Globus pallidus (tissue), 1 donor: ENCODE measurements at places on chromosomes 7 and 10.

GRCh38 chr7:44971902-44972441, 6.8 kb downstream of the MYO1G start:
- DNase-seq: no peak

DNA sequence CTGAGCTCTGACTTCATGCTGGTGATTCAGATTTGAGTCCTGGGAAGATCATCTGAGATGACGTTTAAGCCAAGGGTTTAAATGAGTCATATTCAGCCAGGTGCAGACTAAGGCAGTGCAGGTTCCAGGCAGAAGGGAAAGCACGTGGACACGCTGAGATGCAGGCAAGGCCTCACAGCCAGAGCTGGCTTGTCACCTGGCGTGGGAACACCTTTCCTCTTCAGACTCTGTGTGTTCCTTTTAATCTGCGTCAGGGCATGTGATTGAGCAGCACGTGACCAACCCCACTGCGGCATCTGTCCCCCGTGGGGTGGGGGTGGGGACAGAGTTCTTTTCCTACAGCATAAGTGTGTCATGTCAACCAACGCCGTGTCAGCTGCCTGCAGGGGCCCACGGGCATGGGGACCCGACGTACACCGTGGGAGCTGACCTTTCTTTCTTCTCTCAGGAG, 10.7 kb upstream of the IDI2 start:
- no peak for DNase-seq

- no peak for DNase-seq
Observed at GRCh38 chr10:119516381-119517234, 25.9 kb downstream of the RGS10 start.

- no peak for DNase-seq
Observed at GRCh38 chr10:46326971-46327370, 40.2 kb downstream of the ANTXRL start.

DNA sequence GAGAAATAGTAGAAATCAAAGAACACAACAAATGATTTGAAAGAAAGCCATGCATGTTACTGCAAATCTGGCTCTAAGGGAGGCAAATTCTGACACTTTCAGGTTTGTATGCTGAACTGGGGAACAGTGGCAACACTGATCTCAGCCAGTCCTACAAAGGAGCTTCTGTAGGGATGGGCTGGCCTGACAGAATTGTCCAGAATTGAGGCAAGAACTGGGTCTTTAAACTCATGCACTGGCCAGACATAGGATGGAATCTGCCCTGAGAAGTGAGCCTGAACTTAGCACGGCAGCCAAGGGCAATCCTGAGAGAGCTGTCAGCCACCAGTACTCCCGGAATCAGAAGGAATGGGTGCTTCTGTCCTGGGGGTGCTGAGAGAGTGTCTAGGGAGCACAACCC, 70.9 kb upstream of the RAPGEF5 start:
- DNase-seq: peak; percentile 31

GRCh38 chr7:93890041-93890463, 501 bp downstream of the TFPI2 start:
- DNase-seq: no peak

GRCh38 chr10:97647556-97647955, 7.1 kb downstream of the PI4K2A start:
- no peak for DNase-seq

- peak; percentile 70 for DNase-seq
Observed at GRCh38 chr7:95045236-95045923, 138.0 kb downstream of the PPP1R9A start.

- no peak for DNase-seq
Observed at GRCh38 chr10:90924552-90924951, 3.7 kb upstream of the ANKRD1 start.

DNA sequence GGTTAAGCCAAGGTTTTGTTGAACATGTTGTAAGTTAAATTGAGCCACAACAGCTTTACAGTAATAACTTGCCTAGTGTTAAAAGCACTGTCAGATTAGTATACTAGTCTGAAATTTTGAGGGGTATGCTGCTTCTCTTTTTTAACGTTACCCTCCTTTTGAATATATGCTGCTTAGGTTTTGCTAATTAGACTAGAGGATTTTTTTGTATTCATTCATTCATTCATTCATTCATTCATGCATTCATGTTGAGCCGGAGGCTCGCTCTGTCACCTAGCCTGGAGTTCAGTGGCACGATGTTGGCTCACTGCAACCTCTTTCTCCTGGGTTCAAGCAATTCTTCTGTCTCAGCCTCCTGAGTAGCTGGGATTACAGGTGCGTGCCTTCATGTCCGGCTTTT, 24.7 kb downstream of the DNAJB6 start:
- no peak for DNase-seq

- no peak for DNase-seq
Observed at GRCh38 chr7:84258628-84259027, 64.0 kb upstream of the SEMA3A start.

- DNase-seq: no peak
Observed at GRCh38 chr10:78296785-78297184, 263.1 kb downstream of the RPS24 start.

GRCh38 chr10:21479570-21480315, 45.7 kb downstream of the SKIDA1 start:
- no peak for DNase-seq

DNA sequence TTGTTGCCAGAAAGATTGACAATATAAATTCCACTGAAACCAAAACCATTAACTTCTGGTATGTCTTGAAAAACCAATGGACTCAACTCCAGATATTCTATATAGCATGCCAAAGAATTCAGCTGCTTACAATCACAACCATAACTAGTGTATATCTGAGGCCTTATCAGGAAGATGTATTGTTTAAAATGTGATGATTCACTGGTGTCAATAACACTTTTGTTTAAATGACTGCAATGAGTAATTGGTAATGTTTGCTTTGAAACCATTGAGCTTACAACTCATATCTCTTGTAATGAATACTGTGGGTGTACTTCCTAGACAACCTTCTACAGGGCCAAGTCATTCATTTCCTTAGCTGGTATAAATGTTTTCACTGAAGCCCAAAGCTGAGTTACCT, 727.9 kb upstream of the KCND2 start:
- DNase-seq: no peak

GRCh38 chr7:111368381-111369065, 193.8 kb downstream of the IMMP2L start:
- DNase-seq: no peak

GRCh38 chr7:117148971-117149370, 173.9 kb downstream of the WNT2 start:
- DNase-seq: no peak

DNA sequence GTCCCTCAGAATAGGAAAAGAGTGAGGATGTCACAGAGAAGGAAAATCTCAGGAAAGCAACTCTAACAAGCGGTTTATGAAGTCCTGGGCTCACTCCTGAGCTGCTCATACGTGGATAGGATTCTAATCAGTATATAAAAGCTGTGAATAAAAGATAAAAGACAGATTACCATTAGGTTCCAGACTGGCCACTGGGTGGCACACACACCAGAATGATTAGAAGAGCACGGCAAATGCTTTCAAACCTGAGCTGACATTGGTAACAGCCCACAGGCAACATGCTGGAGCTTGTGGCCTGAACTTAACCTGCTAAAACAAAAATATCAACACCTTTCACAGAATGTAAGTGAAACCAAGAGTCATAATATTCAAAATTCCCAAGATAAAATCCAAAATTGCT, 370.8 kb downstream of the GRID1 start:
- peak; percentile 64 for DNase-seq

DNA sequence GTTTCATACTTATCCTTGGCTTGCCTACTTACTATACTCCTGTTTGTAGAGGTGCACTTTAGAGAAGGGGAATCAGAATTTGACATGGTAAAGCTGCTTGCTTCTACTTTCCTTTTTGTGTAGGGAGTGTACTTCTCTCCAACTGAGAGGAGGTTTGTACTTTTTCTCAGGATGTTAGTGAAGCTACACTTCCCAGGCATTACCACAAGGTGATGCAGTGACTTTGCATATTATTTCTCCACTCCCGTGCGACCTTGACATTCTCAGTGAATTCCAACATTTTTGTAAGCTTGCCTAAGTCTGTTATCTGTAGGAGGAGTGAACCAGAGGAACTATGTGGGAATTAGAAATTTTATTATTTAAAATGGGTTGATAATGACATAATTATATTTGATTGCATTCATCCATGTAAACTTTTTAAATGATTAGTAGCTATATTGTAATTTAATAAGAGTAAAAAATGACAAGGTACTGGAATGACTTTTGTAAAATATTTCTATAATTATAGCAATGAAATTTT, 5.2 kb downstream of the TAX1BP1 start:
- DNase-seq: no peak

- peak; percentile 35 for DNase-seq
Observed at GRCh38 chr7:49631071-49631815, 142.2 kb upstream of the VWC2 start.

- no peak for DNase-seq
Observed at GRCh38 chr7:66189695-66190503, 15.2 kb upstream of the TPST1 start.

DNA sequence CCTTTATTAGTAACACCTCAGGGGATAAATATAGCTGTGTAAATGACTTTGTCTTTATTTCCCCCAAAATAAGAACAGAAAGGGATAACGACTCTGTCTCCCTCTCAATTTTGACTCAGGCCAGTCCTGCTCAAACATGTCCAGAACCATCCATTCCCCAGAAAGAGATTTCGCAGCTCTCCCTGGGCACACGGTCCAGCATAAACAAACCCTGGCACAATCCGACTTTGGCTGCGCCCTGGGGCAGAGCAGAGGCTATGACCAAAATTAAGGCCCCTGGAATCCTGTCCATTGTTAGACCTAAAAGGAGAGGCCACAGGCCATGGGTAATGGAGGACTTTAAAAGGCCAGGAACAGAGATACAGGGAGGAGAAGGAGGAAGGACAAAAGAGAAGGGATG, 99.1 kb downstream of the PRPF18 start:
- DNase-seq: no peak

DNA sequence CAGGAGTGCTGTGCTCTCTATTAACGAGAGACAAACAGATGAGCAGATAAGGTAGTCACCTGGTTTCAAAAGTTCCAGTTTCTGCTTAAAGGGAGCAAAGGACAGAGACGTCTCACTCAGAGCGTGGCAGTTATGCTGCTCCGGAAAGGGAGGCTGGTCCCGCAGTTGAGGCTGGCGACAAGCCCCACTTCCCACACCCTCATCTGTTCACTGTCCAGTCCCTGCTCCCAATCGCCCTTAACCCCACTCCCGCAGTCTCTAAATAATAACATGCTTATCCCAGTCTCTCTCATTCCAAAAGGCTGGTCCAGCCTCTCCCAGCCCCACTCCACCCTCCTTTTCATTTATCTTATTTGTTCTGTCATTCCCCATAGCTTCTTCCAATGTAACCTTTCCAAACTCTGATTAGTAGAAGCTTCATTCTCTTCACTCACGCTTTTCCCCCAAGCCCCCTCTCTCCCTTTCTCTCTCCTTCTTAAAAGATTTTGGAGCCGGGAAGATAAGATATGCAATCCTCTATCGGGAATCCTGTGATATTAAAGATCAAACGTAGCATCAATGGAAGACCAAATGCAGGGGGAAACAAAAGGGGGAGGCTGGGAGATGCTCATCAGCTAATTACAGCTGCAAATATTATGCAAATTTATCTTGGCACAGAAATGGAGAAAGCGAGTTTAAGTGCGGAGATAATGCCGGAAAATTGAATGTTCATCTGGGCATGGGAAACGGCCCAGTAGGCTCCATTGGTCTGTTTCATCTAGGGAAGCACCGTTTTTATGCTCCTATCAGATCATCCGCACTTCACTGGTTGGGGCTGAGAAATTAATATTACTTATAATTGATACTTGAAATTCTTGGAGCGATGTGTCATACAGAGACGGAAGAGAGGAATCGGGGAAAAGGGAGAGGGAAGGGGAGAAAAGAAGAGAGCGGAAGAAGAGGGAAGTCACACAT, 16.3 kb upstream of the GATA3 start:
- no peak for DNase-seq

GRCh38 chr10:112728997-112729396, 221.1 kb upstream of the TCF7L2 start:
- DNase-seq: no peak

DNA sequence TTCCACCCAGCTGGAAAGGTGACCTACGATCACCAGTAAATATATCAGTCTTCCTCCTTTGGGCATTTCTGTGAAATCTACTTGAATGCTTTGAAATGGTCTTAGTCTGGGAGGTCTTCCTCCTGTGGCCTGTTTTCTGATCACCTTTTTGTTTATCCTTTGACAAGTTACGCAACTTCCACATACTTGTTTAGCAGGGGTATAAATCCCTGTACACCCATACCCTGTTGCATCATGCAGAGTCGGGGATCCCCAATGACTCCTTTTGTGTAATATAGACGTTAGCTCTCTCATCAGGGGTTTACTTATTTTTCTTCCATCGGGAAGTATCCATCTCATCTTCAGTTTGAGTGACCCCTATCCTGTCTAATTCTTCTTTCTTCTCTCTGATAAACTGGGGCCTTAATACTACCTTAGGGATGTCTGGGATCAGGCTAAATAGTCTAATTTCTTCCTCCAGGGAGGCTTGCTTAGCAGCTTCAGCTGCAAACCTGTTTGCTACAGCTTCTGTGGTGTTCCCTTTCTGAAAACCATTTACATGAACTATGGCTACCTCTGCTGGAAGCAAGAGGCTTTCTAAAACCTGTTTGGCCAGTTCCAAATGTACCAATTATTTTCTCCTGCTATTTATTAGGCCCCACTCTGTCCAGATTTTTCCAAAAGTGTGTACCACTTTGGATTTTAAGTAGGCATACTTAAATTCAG, 25.8 kb downstream of the MAPK8 start:
- no peak for DNase-seq

DNA sequence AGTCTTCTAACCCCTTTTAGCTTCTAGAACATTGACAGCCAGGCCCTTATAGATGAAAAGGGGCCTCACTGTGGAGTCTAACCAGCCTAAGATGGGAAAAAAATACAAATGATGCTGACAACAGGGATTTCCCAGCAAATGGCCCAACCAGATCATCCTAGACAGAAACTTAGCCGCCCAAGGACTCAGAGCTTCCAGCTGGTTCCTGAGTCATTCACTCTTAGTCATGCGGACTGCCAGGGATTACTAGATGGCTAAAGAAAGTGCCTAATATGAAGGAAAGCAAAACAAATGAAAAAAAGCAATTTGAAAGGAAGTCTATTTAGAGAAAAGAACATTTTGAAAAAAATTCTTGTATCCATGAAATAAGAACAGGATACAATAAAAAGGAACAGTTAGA, 23.7 kb downstream of the TSPAN14 start:
- no peak for DNase-seq

- no peak for DNase-seq
Observed at GRCh38 chr10:128063736-128064107, 62.5 kb downstream of the MKI67 start.

- DNase-seq: no peak
Observed at GRCh38 chr10:121687095-121687813, 89.0 kb upstream of the FGFR2 start.

- no peak for DNase-seq
Observed at GRCh38 chr10:130054021-130054420, 56.6 kb downstream of the C10orf143 start.

GRCh38 chr7:147523056-147523455, 1067.5 kb upstream of the C7orf33 start:
- no peak for DNase-seq

DNA sequence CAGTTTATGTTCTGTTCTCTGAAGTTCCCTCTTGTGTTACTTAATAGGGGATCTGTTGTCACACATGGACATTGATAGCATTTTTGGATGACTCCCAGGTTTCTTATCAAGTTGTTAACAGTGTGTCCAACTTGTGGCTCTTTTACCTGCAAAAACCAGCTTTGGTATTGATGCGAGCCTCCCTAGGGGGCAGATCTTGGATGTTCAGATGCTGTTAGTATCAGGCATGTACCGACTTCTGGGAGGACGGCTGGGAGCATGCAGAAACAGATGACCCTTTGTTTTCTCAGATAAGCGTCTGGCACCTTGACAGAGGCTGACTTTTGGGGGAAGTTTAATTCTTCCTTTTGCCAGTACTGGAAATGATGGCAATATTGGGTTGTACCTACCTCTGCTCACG, 2.2 kb downstream of the PLPP4 start:
- DNase-seq: peak; percentile 70
